Retinal pigment epithelial cell (primary cell): ENCODE measurements at places on chromosomes 13 and 19.

GRCh38 chr13:50608370-50608769 lies 235.1 kb downstream of the DLEU7 start:
- no peak for DNase-seq

DNA sequence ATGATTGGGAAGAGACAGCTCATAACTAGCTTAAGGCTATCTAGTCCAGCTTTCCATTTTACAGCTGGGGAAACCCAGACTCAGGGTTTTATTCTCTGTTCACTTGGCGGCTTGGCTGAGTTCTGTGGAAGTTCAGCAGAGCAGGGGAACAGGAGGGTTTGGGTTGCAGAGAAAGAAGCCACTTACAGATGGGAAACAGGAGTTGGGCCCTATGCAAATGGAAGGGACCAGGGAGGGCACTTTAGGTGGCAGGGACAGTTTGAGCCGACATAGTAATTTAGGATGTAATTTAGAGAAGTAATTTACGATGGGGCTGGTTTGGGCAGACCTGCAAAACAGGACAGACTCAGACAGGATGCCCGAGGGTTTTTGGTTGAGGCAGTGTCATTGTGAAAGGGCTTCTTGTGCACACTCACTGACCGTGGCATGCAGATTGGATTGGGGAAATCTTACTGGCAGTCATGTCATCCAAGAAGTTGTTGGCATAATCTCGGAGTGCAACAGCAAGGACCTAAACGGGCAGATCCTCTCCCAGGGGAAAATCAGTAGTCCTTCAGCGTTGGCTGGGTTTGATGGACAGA lies 47.3 kb upstream of the GPR183 start:
- no peak for DNase-seq

DNA sequence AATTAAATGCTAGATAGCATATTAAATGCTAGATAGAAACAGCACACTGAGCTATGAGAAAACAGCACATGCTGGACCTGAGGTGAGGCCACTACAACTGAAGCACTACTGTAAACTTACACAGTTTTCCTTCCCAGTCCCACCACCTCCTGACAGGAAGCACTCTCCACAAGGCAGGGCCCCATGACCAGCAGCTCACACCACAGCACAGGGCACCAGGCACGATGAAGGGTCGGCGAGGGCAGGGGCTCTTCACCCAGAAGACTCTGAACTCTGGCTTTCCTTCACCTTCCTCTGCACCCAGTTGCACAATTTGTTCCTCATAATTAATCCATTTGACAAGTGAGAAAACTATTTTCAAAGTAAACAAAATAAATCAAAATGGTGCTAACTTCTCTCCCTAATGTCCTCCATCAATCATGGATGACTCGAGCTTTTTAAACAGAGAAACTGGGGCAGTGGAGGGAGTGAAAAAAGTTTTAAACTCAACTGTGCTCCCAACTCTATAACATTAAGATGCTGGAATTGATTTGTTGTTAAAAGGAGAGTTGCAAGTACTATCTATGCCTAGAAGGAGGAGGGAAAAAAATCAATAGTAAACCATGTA lies 568.7 kb downstream of the UQCRFS1 start:
- DNase-seq: no peak

DNA sequence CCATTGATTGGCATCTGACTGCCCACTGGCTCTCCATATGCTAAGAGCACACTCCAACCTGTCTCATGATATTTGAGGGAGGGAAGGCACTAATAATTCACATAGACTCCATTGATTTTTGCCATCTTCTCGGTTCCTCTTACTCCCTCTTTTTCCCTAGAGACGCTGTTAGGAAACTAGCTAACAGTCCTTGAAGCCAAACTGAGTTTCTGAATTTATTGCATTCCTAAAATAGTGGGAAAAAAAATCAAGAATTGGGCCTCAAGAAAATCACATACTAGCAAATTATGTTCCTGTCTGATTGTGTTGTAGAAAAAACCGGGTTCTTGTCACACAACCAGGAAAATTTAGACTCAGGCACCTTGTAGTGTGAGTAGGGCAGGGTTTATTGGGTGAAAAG lies 86.4 kb upstream of the SLC7A1 start:
- no peak for DNase-seq

DNA sequence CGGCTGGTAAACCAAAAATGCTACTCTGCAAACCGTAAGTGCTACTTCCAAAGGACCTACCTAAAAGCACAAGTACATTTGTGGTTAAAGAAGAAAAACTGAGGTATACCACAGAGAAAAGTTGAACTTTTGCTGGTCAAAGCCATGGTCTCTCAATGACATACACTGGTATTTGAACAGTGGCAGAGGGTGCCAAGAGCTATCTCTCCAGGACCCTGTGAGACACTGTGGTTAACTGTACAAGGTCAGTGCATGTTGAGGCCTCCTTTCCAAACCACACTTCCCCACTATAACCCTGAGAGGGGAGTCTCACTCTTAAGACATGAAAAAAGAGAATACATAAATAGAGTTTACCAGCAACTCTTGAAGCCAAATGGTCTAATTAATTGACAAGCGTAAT lies 49.5 kb downstream of the COL4A1 start:
- DNase-seq: no peak

- no peak for DNase-seq
Observed at GRCh38 chr13:29459813-29460355, 135.6 kb downstream of the SLC7A1 start.

GRCh38 chr19:4144666-4145249 lies 8.7 kb upstream of the CREB3L3 start:
- no peak for DNase-seq

- DNase-seq: no peak
Observed at GRCh38 chr13:59299584-59299983, 864.1 kb downstream of the DIAPH3 start.

DNA sequence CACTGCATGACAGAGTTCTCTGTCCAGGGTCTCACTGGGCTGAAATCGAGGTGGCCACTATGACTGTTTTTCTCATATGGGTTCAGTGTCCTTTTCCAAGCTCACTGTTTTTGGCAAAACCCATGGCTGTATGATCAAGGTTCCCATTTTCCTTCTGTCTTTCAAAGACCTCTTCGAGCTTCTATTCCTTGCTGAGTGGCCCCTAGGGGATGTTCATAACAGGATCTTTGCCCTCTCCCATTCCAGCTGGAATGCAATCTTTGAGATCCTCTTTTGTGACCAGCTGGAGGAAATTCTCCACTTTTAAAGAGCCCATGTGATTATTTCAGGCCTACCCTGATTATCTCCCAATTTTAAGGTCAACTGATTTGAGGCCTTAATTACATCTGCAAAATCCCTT lies 572.5 kb upstream of the SLC10A2 start:
- no peak for DNase-seq

GRCh38 chr19:12984683-12985048 lies 10.6 kb upstream of the NFIX start:
- no peak for DNase-seq

DNA sequence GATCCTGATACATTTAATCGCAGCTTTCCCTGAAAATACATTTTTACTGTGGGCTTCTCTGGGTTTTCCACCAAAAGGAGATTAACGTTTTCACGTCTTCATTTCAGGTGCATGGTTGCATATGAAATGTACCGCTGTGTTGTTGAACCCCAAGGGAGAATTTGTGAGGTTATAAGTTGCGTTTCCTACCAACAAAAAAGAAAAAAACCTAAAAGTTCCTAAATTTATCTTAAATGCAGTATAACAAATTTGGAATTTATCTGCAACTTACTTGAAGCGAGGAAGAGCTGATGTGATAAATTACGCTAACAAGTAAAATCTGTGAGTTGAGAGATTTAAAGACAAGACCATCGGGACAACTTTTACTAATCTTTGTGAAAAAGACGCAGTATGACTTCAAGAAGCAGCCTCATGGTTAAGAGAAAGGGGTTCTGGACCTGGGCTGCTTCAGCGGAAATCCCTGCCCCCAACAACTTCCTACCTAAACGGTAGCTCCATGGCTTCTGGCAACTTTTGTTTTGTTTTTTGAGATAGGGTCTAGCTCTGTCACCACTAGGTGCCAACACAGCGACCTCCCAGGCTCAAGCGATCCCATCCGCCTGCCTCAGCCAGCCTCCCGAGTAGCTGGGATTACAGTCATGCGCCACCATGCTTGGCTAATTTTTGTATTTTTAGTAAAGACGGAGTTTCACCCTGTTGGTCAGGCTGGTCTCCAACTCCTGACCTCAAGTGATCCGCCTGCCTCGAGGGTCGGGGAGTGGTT lies 958 bp upstream of the OBI1 start:
- no peak for DNase-seq

- no peak for DNase-seq
Observed at GRCh38 chr19:41709951-41710645, 1.7 kb downstream of the CEACAM5 start.

DNA sequence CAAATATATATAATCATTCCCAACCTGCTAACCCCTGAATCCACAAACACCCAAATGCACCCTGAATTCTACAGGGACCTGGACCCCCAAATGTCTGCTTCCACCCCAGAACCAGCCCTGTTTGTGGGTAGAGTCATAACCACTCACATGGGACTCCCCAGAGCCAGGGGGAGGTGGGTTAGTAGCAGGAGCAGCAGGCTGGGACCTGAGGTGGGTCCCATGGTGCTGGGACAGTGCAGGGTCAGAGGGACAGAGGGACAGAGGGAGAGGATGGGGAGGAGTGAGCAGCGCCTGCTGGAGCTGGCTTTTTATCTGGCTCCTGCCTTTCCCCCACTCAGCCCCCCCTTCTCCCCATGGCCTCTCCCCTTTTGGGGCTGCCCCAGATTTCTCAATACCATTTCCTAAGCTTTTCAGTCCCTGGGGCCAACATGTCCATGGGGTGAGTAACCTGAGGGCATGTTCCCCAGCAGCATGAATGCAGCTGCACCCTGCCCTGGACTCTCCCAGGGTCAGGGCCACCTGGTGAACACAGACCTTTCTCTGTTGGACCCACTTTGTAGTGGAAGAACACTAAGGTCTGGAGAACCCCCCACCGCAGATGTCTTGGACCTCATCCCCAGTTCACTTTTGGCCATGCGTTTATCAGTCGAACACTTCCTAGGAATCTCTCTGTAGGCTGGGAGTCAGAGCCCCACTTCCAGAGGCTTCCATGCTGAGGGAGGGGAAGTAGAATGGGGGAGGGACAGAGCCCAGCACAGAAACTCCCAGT lies at the start of gene C3:
C3 (minus strand) TSS at position 282 of the 769 bp plus-strand sequence; CDS start at position 221, 61 bp downstream.
- no peak for DNase-seq
